Right ventricle myocardium superior (tissue), 1 donor: ENCODE measurements at places on chromosomes 1 and 21. TPM values are rescaled to one million over a fixed set of nuclear protein-coding genes. Genes with fewer than 3 reads are reported as not detected.

Gene UBR4
- total RNA-seq: 58.1 TPM

Gene ERICH3
- total RNA-seq: not detected

Gene RAB7B
- 1.2 TPM for total RNA-seq

Gene PLA2G2A
- 154 TPM for total RNA-seq

Gene RBM11
- not detected for total RNA-seq

Gene SYT6
- total RNA-seq: not detected

Gene RBBP5
- total RNA-seq: 9.3 TPM

Gene FCRL5
- 0.11 TPM for total RNA-seq

Gene CFAP126
- not detected for total RNA-seq

Gene NPPB
- 5.1 TPM for total RNA-seq

Gene BEST4
- not detected for total RNA-seq

Gene EFCAB7
- 8.9 TPM for total RNA-seq

Gene PLA2G2F
- total RNA-seq: not detected

Gene PSEN2
- total RNA-seq: 19.8 TPM

Gene RAB3B
- not detected for total RNA-seq

Gene GBP3
- 6.6 TPM for total RNA-seq

Gene ZNF669
- 3.1 TPM for total RNA-seq

Gene ITPKB
- total RNA-seq: 21.2 TPM

Gene FALEC
- total RNA-seq: not detected
